ENCODE measurements at places on chromosomes 3 and 15. TPM values are rescaled to one million over a fixed set of nuclear protein-coding genes. Genes with fewer than 3 reads are reported as not detected.

GRCh38 chr3:178778589-178778988 is 242.4 kb downstream of the KCNMB2 start:
- H3K27me3 ChIP-seq = no peaks in the 10 kb centered on the region
- no peak for DNase-seq
- H3K4me3 ChIP-seq = no peak overlapping the region
- no peaks in the 10 kb centered on the region for H3K36me3 ChIP-seq
- no peaks in the 10 kb centered on the region for H3K4me1 ChIP-seq
- no peak overlapping the region for H3K27ac ChIP-seq

DNA sequence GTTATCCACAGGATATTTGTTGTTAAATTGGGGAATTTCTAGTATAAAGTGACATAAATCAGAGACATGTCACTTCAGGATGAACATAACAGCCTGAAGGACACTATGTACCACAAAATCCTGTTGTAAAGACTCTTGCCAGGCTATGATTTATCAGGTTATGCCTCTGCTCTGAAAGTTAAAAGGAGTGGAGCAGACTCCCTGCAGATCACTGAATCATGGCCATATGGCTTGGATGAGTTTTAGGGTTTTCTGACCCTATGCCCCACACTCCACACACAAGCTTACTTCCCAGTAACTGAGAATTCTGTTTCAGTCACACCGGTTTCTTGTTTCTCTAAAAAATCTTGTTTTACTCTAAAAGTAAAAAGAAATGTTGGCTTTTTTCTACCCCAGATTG is 869.4 kb downstream of the NAALADL2 start:
- no peaks in the 10 kb centered on the region for H3K27me3 ChIP-seq
- no peak overlapping the region for H3K4me3 ChIP-seq
- no peaks in the 10 kb centered on the region for H3K36me3 ChIP-seq
- no peak overlapping the region for H3K27ac ChIP-seq
- no peak for DNase-seq

- no peak for DNase-seq
- no peaks in the 10 kb centered on the region for H3K27me3 ChIP-seq
- H3K4me3 ChIP-seq = peak overlapping the region; percentile 29
- H3K36me3 ChIP-seq = no peaks in the 10 kb centered on the region
- H3K27ac ChIP-seq = peak overlapping the region; percentile 60
- peaks cover 14% of the 10 kb centered on the region for H3K4me1 ChIP-seq
These were observed 1003.3 kb upstream of the NR2F2 start for GRCh38 chr15:95327183-95327525.

GRCh38 chr3:193757457-193757856 is 164.4 kb downstream of the OPA1 start:
- no peak for DNase-seq
- no peaks in the 10 kb centered on the region for H3K36me3 ChIP-seq
- peaks cover 2% of the 10 kb centered on the region for H3K27me3 ChIP-seq
- no peaks in the 10 kb centered on the region for H3K4me1 ChIP-seq
- H3K4me3 ChIP-seq = no peak overlapping the region

- DNase-seq = no peak
- no peaks in the 10 kb centered on the region for H3K4me1 ChIP-seq
These were observed 290.0 kb upstream of the PLSCR5 start for GRCh38 chr3:146895026-146895749.

DNA sequence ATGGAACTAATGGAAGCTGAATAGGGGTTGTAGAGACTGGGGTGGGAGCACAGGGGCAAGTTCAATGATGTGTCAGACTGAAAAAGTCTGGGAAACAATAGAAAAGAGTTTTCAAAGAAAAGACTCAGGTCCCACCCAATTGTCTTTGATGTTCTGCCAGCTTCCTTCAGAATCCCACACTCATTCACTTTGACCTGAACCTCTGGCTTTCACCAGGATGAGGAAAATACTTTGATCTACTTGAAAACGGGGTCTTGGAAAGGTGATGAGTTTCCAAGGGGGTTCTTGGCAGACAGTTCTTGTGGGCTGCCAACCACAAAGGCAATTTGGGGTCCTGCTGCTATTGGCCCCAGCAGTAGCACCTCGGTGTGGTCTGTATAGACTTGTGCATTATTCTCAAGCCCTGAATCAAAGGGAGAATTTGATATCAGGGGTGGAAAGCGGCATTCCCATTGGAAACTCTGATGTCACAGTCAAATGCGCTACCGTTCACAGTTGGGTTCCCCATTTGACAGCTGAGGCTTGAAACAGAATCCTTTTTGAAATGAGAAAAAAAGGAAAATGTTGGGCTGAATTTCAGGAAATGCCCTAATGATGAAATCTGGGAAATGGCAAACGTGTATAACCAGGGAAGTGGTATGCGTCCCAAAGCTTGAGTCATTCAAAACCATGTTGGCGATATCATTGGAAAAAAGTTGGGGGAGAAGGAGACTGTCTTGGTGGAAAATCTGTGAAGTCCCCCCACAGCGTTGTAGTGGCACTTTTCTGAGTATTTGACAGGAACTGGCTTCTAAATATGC is 229.2 kb upstream of the LRTM1 start:
- no peaks in the 10 kb centered on the region for H3K36me3 ChIP-seq
- H3K27ac ChIP-seq = no peak overlapping the region
- H3K4me1 ChIP-seq = no peaks in the 10 kb centered on the region
- no peak overlapping the region for H3K4me3 ChIP-seq
- no peaks in the 10 kb centered on the region for H3K27me3 ChIP-seq

GRCh38 chr3:178048768-178049167 is 487.5 kb upstream of the KCNMB2 start:
- no peak overlapping the region for H3K4me3 ChIP-seq
- no peaks in the 10 kb centered on the region for H3K27me3 ChIP-seq
- no peak overlapping the region for H3K27ac ChIP-seq
- no peak for DNase-seq
- no peaks in the 10 kb centered on the region for H3K4me1 ChIP-seq
- H3K36me3 ChIP-seq = no peaks in the 10 kb centered on the region

GRCh38 chr3:111070772-111071256 is 802 bp upstream of the NECTIN3 start:
- no peaks in the 10 kb centered on the region for H3K27me3 ChIP-seq
- no peaks in the 10 kb centered on the region for H3K36me3 ChIP-seq
- H3K4me3 ChIP-seq = peak overlapping the region; percentile 77
- DNase-seq = no peak
- peaks cover 12% of the 10 kb centered on the region for H3K4me1 ChIP-seq

GRCh38 chr3:128436214-128436613 is 30.5 kb downstream of the DNAJB8 start:
- H3K27me3 ChIP-seq = peaks cover 9% of the 10 kb centered on the region
- H3K4me1 ChIP-seq = peaks cover 14% of the 10 kb centered on the region
- no peak for DNase-seq

DNA sequence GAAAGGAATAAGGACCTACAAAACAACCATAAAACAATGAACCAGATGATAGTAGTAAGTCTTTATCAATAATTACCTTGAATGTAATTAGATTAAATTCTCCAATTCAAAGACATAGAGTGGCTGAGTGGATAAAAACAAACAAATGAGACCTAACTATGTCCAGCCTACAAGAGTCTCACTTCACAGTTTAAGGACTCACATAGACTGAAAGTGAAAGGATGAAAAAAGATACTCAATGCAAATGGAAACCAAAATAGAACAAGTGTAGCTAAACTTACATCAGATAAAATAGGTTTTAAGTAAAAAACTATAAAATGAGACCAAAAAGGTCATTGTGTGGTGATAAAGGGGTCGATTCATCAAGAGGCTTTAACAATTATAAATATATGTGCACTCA is 21.9 kb upstream of the NR1I2 start:
- no peaks in the 10 kb centered on the region for H3K36me3 ChIP-seq
- no peaks in the 10 kb centered on the region for H3K27me3 ChIP-seq
- no peak overlapping the region for H3K4me3 ChIP-seq
- DNase-seq = no peak
- no peaks in the 10 kb centered on the region for H3K4me1 ChIP-seq

- no peak for DNase-seq
- H3K4me3 ChIP-seq = no peak overlapping the region
- H3K36me3 ChIP-seq = no peaks in the 10 kb centered on the region
- H3K27ac ChIP-seq = peak overlapping the region; percentile 13
- peaks cover 52% of the 10 kb centered on the region for H3K4me1 ChIP-seq
These were observed 15.6 kb upstream of the DUSP7 start for GRCh38 chr3:52072020-52072419.

DNA sequence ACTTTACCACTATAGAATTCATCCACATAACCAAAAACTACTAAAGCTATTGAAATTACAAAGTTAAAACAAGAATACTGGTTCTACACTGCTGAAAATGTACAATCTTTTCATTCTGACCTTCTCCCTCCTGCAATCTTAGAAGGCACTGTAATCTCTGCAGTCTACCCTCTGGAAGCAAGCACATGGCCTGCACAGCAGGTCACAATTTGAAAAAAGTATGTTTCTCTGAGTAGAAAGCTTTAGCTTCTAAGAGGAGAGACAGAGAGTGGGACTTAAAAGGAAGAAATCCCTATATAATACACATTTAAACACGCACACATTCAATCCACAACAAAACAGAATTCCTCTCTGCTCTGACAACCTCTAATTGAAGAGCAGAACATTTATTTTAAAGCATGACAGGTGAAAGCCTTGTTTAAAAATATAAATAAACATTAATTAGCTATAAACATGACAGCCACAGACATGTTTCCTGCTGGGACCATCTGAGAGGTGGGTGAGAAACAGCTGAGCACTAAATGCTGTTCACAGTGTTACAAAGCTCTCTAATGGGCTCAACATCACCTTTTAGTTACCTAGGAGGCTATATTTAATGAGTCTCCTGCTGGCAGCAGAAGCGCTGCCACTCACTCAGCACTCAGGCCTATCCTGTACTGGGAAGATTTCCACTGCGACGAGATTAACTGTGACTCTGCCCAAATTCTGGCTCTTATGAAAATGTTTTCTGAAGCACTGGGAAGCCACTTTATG is 447.4 kb downstream of the AGBL1 start:
- no peak overlapping the region for H3K27ac ChIP-seq
- no peak for DNase-seq
- no peaks in the 10 kb centered on the region for H3K4me1 ChIP-seq
- no peak overlapping the region for H3K4me3 ChIP-seq

DNA sequence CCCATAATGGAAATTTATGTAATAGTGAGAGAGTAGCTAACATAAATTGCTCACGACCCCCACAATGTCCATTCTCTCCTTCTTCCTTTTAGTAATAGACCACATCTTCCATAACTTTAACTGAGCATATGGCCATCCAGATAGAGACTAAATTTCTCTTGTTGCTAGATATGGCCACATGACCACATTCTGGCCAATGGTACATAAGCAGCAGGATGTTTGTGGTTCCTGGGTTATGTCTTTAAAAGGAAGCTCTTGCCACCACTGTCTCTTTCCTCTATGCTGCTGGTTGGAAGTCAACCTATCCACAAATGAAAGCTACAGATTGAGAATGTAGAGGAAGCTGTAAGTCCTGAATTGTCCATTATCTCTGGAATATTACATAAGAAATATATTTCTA is 59.7 kb upstream of the NPHP3 start:
- H3K27me3 ChIP-seq = no peaks in the 10 kb centered on the region
- no peaks in the 10 kb centered on the region for H3K36me3 ChIP-seq
- DNase-seq = no peak
- no peak overlapping the region for H3K27ac ChIP-seq

DNA sequence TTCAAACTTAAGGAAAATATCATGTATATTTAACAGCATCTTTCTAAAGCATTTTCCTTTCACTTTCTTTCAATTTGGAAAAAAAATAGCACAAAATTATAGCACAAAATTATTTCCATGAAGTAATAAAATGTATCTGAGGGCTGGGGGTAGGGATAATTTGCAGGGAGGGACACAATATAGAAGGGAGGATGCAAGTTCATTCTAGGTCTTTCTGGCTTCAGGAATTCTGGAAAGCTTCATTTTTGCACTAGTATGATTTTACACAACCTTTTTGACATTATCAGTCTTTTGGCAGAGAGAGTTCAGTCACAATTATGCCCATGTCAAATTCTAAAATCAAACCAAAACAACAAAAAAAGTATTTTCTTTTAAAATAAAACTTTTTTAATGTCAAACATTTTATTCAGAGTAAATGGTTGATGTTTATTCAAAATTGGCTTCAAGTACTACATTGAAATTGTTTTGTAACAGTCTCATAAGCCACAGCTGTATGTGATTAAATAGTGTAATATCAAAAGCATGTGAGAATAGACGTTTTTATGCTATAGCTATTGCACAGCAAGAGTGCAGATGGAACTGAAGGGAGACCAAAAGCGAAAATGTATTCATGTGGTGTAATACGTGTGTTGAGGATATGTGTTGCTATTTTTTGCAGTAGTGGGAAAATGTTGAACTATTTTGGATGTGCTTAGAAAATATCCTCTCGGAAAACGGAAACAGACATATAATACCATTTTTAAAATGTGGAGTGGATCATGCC is 5.8 kb downstream of the RBMS3 start:
- no peaks in the 10 kb centered on the region for H3K36me3 ChIP-seq
- peaks cover 3% of the 10 kb centered on the region for H3K4me1 ChIP-seq
- no peak overlapping the region for H3K4me3 ChIP-seq
- peak overlapping the region; percentile 76 for H3K27ac ChIP-seq

DNA sequence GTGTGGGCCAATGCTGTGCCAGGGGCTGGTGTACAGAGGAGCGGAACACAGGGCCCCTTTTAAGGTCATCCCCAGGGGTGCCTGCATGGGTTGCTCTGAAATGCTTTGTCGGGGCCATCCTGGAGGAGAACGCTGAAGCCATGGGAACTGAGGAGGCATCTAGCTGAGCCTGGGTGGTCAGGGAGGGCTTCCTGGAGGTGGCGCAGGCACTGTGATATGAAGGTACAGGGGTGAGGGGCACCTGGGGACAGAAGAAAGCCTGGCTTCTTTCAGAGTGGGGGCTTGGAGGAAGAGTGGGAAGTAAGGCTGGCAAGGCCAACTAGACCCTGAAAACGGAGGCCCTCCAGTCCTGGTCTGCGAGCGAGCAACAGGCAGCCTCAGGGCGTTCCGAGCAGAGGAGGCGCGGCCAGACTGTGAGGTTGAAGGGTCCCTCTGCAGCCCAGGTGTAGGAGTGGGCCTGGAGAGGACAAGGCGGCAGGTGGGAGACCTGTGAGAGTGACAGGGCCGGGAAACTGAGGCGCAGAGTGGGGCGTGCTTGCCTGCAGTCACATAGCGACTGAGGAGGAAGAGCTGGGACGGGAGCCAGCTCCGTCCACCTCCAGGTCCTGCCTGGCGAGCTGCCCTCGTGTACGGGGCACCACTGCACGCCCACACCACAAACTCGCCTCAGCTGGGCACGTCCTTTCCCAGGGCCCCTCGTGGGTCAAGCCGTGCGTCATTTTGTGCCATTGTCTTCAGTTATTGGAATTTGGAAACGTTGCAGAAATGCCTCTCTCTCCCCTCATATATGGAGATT is 4.1 kb downstream of the FBLN2 start:
- H3K4me1 ChIP-seq = peaks cover 14% of the 10 kb centered on the region
- no peaks in the 10 kb centered on the region for H3K36me3 ChIP-seq
- peak overlapping the region; percentile 15 for H3K4me3 ChIP-seq
- DNase-seq = no peak

- H3K4me1 ChIP-seq = no peaks in the 10 kb centered on the region
- H3K36me3 ChIP-seq = no peaks in the 10 kb centered on the region
- no peak overlapping the region for H3K27ac ChIP-seq
- no peak overlapping the region for H3K4me3 ChIP-seq
- no peaks in the 10 kb centered on the region for H3K27me3 ChIP-seq
These were observed 784.0 kb downstream of the ZPLD1 start for GRCh38 chr3:103218793-103219192.

GRCh38 chr3:169147238-169148008 is 516.1 kb downstream of the MECOM start:
- no peaks in the 10 kb centered on the region for H3K36me3 ChIP-seq
- no peak for DNase-seq
- peak overlapping the region; percentile 44 for H3K4me3 ChIP-seq

The MAP1A gene
- 0.53 TPM for total RNA-seq

The SCN11A gene
- total RNA-seq = not detected

The CLDN11 gene
- 1.1 TPM for total RNA-seq

The SNRPN gene
- total RNA-seq = 14.7 TPM
